Head of caudate nucleus (tissue), 42 donors: ENCODE measurements at places on chromosomes 12 and 14.

- no peak for DNase-seq
Observed at GRCh38 chr12:89461649-89462612, 62.7 kb downstream of the GALNT4 start.

DNA sequence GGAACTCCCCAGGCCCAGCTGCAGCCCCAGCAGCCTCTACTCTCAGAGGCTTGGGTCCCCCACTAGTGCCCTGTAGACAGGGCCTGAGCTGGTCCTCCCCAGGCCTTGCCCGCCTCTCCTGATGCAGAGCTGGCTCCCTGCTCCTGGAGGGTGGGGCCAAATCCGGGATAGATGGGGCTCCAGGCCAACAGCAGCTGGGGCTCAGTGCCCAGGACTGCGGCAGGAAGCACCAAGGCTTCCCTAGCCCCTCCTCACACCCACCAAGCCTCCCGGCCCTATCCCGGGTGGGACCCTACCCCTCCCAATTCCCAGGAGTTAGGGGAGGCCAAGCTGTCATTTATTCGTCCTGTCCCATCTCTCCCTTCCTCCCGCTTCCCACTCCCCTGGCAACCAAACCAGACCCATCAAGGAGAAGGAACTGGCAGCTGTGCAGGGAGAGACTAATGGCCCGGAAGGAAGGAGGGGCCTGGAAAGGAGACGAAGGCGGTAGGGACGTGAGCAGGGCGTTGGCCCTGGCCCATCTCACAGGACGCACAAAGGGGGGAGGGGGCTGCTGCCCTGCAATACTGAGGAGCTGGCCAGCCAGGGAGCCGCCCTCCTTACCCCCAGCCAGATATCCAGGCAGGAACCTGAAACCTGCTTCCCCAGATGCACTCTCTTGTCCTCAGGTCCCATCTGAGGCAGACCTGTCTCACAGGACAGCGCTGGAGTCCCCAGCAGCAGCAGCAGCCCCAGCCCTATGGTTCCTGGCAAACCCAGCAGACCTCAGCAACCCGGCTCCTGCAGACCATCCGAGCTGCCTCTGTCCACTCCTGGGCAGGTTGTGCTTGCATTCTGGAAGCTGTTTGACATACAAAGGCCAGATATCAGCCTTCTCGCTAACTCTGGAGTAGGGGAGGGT lies 1.6 kb upstream of the PRPH start:
- no peak for DNase-seq

GRCh38 chr14:65237023-65237814 lies 134.9 kb upstream of the MAX start:
- DNase-seq = no peak

DNA sequence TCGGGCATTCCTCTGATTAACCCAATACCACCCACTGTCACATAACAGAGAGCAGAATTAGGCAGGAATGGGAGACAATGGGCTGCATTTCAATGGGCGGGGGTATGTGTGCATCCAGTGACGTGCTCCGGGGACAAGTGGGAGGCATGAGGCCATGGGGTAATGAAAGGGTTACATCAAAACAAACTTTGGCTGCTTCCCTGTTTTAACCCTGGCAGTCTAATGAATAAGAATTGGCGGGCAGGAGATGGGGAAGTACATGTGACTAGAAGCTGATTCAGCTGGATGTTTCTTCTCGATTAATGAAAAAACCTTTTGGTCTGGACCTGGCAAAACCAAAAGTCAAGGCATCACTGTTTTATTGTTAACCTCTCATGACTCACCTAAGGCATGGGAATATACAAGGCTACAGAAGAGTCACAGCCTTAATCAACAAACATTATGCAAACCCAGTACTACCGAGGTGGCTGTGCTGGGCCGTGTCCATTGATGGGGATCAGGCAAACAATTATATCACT lies 44.2 kb downstream of the SOCS2 start:
- no peak for DNase-seq

DNA sequence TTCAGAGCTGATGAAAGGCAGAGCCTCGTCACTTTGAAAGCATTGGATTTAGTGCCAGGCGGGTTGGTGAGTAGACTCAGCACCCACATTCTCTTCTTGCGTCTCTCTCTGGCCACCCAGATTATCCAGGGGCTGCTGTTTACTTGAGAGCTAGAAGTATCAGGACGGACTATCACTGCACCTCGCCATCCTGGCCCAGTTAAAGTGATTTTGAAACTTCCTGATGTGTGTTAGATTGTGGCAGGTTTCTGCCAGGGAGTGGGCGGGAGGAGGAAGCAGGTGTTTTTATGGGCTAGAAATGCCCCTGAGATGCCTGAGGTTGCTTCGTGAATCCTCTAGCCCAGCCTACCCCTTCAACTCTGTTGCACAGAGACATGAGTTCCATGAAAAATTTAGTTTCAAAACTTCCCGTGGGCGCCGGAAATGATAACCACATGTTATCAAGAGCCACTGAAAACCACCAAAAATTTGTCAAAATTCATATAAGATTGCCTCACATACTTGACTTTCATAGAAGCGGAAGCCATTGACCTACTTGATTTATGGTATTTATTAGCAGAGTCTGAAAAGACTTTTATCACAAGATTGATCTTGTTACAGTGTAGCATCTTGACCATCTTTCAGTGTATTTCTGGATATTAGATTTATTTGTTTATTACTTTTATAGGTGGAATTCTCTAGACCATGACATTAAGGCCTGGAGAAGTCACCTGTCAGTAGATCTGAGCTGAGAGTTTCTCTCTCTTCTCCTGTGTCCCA lies 466.0 kb downstream of the RAD51B start:
- no peak for DNase-seq

- no peak for DNase-seq
Observed at GRCh38 chr14:32203928-32204357, 874 bp upstream of the RNU6-8 start.

GRCh38 chr14:44846232-44846824 lies 115.4 kb downstream of the KLHL28 start:
- peak; percentile 41 for DNase-seq

DNA sequence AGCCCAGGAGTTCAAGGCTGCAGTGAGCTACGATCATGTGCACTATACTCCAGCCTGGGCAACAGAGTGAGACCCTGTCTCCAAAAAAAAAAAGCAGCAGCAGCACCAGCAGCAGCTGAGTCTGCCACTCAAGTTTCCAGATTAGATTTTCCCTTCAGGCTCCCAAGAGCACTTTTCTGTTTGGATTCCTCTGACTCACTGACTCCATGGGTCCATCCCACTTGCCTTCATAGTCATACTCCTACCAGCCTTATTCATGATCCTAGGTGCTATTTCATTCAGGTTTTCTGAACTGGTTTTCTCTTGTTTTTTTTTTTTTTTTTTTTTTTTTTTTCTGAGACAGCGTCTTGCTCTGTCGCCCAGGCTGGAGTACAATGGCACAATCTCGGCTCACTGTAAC lies 6.8 kb upstream of the TWF1 start:
- no peak for DNase-seq

GRCh38 chr14:22509036-22509709 lies 79.9 kb downstream of the DAD1 start:
- no peak for DNase-seq

DNA sequence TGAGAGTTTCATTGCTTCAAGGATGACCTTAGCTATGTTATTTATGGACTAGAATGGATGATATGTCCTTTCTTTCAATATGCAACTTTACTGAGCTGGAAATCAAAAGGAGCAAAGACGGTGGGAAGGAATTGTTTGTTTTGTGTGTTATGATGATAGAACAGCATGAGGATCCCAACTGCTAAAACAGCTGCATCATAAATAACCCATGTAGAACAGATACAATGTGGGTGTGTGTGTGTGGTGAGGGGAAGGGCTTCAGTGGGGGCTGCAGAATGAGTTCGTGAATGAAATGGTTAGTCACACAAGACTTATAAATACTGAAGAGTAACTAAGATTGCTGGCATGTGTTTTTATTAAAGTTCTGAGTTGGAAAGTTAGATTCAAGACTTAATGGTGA lies 80.1 kb downstream of the DACT1 start:
- no peak for DNase-seq

DNA sequence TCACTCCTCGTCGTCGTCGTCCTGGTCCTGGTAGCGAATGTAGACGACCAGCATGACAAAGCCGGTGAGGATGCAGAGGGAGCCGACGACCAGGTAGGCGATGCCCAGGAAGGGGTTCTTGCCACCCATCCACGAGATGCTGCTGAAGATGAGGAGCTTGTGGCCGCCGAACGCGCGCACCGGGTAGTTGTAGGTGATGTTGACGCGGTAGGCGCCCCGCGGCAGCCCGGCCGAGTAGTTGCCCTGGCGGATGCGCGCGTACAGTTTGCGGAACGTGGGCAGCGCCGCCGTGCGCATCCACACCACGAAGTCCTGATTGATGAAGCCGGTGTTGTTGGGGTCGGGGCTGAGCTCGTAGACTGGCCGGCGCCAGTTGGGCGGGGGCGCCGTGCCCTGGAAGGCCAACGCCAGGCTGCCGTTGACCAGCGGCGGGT lies 1.0 kb downstream of the TMEM30B start:
- DNase-seq = no peak

- no peak for DNase-seq
Observed at GRCh38 chr12:92722897-92723296, 20.1 kb downstream of the PLEKHG7 start.

GRCh38 chr12:130988261-130988660 lies 34.6 kb downstream of the ADGRD1 start:
- DNase-seq = no peak

DNA sequence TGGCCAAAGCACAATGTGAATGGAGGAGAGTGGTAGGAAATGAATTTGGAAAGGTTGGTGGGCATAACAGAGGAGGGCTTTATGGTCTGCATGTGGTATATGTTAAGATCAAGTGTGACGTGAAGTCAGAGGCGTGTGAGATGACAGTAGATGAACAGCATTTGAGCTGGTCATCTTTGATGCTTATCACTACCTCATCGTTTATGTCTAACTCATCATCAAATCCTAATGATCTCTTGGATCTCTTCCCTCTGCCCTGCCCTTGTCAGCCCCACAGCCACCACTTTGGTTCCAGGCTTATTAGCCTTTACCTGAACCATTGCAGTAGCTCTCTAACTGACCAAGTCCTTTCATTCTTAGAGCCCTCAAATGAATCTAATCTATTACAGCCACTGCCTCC lies 132.5 kb downstream of the LLPH start:
- DNase-seq = no peak

DNA sequence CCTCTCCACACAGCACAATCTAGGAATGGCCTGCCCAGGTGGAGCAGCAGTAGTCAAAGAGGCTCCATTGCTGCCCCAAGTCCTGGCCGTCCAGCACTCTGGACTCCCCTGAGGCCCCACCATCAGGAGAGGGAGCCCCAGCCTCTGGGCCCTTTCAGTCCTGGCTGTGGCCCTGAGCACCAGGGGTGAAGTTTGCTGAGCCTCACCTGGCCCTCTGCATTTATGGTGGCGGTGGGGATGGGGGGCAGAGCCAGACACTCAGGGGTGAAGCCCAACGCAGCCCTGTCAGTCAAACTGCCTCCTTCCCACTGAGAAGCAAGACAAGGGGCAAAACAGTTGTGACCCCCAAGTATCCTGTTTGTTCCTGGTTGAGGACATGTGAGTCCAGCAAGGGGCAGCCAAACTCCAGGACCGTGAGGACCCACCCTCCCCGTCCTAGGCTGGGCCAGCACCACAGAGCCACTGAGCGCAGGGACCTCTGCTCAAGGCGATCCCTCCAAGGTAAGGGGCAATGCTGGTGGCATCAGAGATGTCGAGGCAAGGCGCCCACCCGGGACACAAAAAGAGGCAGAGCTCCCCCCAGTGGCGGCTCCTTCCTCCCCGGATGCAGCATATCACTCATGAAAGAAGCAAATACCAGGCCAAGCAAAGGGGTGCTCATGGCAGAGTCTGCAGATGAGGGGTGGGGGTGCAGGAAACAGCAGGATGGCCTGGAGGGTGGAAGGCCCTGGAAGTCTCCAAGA lies 4.8 kb upstream of the AMN start:
- DNase-seq = peak; percentile 69

DNA sequence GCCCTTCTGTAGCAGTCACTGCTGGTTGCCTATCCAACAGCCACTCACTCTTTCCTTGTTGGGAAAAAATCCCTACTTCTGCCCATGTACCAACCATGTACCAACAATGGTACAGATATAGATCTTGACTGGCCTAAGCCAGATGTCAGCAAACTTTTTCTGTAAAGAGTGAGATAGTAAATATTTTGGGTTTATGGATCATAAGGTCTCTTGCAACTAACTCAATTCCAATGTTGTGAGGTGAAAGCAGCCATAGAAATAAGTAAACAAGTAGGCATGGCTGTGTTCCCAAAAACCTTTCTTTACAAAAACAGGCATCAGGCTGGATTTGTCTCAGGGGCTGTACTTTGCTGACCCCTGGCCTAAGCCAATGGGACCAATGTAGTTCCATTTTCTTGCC lies 73.5 kb downstream of the ARMH4 start:
- DNase-seq = no peak
